Esophagus squamous epithelium (tissue), 5 donors: ENCODE measurements at places on chromosomes 7 and 10.

DNA sequence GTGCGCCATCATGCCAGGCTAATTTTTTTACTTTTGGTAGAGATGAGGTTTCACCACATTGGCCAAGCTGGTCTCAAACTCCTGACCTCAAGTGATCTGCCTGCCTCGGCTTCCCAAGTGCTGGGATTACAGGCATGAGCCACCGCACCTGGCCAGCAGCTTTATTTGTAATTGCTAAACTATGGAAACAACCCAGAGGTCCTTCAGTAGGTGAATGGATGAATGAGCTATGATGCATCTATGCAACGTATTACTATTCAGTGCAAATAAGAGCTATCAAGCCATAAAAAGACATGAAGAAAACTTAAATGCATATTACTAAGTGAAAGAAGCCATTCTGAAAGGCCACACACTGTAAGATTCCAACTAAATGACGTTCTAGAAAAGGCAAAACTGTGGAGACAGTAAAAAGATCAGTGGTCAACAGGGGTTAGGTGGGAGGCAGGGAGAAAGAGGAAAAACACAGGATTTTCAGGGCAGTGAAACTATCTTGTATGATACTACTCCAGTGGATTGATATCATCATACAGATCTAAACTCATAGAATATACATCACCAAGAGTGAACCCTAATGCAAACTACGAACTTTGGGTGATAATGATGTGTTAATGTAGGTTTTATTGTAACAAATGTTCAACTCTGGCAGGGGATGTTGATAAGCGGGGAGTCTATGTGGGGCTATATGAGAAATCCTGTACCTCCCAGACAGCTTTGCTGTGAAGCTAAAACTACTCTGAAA lies 66.7 kb downstream of the PRTFDC1 start:
- DNase-seq = no peak

DNA sequence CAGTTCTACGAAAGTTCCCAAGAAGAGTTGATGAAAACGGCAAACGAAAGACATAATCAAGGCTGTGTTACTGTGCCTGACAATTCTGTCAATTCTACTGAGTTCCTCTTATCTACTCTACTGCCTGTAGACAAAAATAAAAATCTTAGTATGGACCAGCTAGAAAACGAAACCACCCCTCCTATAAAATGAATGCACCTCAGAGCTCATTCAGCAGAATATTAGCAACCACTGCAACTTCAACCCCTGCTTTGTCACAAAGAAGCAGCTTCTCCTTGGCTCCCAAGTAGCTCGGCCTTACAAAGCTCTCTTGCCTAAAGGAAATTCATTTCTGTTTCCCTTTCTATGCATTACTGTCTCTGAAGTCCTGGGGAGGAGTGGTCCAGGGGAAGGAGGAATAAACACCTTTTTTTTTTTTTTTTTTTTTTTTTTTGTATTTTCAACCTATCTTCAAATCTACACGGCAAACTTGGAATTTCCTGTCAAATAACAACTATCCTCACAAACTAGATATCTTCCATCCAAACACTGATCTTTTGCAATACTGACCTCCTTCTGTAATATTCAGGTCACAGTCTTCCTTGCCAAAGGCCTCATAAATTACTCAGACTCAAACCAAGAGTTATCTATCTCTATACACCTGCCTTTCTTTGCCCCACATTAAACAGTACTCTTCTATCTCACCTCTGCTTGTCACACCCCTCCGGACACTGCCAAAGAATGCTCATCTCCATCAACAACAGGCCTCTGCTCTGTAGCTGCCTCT lies 74.3 kb downstream of the GLI3 start:
- DNase-seq = no peak

- no peak for DNase-seq
Measured at GRCh38 chr7:28980451-28981160, 22.5 kb upstream of the TRIL start.

- no peak for DNase-seq
Measured at GRCh38 chr10:131081376-131081775, 230.1 kb downstream of the TCERG1L start.

GRCh38 chr10:127424594-127425264 lies 124.4 kb upstream of the NPS start:
- no peak for DNase-seq

DNA sequence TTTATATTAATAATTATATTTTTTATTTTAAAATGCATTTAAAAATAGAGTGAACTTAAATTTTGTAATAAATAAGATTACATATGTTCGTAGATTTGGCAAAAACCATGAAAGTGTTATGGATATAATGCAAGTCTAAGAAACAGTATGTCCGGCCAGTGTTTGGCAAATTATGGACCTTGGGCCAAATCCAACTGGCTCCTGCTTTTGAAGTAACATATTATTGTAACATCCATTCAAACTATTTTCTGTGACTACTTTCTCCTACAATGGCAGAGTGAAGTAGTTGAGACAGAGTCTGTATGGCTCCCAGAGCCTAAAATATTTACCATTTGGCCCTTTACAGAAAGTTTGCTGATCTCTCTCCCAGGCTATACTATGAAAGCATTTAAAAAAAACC lies 38.9 kb downstream of the TMEM229A start:
- no peak for DNase-seq

- DNase-seq = no peak
Measured at GRCh38 chr7:137146012-137146455, 197.5 kb downstream of the PTN start.

GRCh38 chr10:71039551-71039950 lies 151.2 kb upstream of the PCBD1 start:
- no peak for DNase-seq

- no peak for DNase-seq
Measured at GRCh38 chr7:113812591-113813255, 106.1 kb downstream of the PPP1R3A start.

GRCh38 chr7:123680580-123680979 lies 24.9 kb downstream of the LMOD2 start:
- no peak for DNase-seq

DNA sequence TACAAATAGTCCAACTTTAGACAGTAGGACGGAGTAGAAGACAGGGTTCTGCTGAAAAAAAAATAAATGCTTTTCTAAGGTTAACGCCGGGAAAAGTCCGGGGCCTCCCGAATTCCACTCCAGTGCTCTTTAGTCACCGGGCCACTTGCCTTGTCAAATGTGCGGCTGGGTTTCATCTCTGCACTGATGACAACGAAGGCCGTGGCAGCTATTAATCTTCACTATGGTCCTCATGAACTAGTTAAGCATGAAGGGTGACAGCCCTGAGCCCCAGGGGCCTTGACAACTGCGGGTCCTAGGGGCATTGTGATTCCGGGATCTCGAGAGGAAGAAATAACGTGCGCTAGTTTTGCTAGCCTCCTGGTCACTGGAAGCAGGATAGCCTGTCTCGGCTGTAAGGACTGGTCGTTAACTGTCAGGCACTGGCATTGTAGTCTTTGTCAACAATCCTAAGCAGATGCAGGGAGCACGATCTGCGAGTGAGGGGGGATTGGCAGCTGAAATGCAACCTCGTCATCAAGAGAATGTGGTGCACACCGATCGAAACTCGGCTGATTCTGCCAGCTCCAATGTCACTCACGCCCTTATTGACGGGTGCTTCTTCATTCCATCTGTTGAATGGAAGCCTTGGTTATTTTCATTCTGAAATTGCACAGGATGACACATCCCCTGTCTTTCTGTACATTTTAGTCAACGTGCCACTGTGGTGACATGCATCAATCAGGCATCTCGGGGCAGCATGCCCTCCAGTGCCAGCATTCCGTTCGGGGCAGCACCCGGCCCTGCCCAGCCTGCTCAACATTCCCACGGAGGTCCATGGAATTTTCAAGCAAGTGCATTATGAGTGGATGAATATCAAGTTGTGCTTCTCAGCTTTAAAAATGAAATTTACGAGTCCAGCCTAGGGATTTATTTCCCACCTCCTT lies 51.6 kb upstream of the MGMT start:
- no peak for DNase-seq

DNA sequence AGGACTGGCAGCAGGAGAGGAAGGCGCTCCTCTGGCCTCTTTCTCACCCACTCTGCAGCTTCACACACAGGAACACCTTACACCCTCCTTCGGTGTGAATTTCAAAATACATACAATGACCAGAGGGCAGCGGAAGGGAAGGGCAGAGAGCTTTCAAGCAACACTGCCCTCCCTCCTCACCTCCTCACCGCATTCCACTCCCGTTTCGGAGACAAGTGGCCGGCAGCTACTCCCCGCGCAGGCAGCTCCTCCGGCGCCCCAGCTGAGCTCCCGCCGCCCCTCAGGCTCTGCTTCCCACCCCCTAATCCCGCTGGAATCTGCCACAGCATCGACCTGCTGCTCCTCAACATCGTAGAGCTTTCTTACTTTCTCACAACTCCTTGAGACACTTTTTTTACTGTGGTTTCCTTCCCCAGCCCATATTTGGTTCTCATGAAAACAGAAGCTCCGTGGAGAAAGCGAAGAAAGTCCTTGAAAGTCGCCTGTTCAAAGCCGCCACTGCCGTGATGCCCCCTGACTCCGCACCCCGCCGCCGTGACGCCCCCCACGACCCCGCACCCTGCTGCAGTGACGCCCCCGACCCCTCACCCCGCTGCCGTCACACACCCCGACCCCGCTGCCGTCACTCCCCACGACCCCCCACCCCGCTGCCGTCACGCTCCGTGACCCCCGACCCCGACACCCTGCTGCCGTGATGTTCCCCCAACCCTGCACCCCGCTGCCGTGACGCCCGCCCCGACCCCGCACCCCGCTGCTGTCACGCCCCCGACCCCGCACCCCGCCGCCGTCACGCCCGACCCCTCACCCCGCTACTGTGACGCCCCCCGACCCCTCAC lies 14.6 kb upstream of the GPER1 start:
- no peak for DNase-seq

DNA sequence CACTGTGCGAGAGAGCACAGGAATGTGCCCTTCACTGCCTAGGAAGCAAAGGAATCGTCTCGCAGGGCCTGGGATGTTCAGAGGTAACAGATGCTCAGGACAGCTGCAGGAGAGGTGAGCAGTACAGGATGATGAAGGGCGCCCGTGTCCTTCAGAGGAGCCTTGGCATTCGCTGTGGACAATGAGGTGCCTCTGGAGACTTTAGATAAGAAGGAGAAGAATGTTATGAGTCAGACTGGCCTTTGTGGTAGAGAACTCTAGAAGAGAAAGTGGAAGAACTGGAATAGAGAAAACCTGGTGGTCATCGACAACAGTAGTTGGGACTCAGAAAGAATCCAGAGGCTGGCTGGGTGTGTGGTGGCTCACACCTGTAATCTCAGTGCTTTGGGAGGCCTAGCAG lies 64.4 kb upstream of the LEP start:
- no peak for DNase-seq

DNA sequence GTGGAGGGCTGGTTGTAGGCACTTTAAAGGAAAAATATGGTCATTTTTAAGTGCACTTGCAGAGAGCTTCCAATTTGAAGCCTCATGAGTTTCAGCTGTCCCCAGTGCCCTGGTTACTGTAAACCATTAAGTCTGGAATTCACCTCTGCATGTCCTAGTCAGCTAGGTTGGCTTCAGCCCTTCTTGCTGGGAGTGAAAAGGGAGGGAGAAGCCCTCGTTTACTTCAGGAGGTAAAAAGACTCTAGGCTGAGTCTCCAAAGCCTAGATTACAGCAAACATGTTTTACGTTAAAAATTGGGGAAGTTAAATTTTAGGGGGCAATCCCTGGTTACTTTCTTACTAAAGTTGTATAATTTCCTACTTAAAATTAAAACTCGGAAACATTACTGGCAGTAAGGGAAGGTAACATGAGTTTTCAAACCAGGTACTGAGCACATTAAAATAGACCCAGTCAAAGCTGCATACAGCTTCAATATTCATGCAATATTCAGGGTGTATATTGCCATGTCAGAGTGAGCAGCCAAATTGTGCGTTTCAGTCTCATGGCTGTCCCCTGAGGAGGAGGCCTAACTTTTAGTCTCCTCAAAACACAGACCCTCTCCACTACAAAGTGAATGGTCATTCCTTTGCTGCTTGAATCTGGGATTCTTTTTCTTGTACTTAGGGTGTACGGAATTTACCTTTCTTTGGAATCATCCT lies 156.7 kb downstream of the PRKG1 start:
- no peak for DNase-seq

GRCh38 chr7:97117035-97117371 lies 495 bp upstream of the SDHAF3 start:
- DNase-seq = no peak

GRCh38 chr7:74129887-74130286 lies 44.3 kb upstream of the EIF4H start:
- DNase-seq = no peak

DNA sequence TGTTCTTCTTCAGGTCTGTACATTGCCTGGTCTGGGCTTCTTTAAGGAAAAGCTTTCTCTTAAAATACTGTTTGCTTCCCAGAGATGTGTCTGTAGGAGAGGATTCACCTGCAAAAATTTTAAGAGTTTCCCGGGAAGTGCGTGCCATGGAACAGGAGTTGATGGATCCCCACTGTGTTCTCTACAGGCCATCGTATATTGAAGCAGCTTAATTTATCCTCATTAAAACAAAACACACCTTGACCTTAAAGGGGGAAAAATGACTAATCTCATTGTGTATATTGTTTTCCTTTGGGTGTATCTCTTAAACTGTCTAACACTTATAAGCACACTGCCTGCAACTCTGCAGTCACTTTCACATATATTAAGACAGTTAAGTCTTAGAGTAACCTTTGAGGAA lies 111.4 kb downstream of the ST7 start:
- DNase-seq = no peak

DNA sequence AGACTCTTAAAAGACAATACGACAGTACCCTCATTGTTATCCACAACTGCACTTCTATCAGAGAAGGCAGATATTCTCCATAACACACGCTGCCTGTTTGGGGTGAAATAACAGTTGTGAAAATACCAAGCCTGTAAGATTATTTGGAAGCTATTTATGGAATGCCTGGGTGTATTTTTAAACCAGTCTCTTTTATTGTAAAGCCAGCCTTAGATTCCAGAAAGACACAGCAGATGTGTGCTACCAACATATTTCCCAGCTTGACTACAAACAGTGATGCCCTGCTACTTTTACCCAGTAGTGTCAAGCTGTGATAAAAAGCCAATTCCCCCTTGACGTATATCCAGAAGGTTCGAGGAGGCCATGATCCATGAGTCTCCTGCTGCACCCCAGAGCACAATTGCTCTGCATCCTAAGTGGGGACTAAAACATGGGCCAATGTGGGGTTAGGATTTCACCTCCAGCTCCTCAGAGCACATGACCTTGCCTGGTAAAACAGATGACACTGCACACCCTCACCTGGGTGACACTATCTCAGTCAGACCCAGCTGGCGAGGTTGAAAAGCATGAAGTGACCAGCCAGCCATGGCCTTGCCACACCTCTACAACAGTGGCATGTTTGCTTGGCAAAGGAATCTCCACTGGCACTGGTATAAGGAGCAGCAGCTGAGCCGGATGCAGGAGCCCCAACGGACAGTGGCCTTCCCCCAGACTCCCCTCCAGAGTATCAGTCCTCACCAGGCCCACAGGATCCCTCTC lies 62.2 kb downstream of the GFRA1 start:
- no peak for DNase-seq
